Right ventricle myocardium inferior (tissue), 1 donor: ENCODE measurements at places on chromosomes 5 and 9.

DNA sequence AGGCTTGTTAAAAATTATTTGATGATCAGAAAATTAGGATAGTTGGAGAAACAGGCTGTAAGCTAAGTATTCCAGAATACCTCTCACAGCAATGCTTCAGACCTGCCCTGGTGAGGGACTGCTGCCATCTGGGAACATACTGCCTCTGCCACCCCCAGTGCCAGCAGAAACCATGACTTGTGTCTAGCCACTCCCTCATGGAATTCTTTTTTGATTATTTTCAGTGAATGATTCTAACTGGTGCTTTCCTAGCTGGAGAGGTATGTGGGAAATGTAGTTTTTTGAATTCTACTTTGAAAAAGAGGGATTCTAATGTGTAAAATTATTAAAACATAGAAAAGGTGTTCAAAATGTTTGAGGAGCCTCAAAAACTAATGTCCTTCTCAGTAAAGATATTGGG is 126.3 kb downstream of the HMHB1 start:
- DNase-seq = no peak

DNA sequence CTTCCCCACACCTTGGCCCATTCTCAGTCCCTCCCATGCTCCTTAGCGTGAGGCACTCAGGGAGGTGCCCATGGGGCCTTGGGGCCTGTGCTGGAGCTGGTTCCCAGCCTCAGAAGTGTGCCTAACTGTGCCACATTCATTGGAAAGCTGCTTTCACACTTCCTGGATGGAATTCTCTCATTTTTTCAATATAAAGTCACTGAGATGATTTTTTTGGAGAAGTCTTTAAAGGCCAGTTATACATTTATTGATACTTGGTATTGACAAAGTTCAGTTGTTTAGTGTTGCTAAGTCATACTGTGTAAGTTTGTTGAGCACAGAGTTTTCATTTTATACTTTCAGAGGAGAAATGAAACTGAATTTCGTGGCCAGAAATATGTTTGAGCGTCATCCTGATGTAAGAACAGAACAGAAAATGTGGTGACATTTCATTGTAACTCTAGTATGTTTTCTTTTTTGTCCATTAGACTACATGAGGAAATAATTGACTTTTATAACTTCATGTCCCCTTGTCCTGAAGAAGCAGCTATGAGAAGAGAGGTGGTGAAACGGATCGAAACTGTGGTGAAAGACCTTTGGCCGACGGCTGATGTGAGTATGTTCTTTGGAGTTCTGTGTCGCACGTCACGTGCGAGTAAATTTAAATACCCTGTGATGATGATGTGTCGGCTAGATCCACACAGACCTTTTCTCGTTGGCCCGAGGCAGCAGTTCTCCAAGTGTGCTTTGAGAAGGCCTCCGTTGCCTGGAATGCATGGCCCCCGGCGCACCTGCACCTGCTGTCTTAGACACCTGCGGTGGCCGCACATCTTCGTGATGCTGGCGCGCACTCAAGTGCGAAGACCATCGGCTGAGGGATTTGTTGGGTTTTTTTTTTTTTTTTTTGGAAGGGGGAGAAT is 24.1 kb downstream of the TENT4A start:
- no peak for DNase-seq

DNA sequence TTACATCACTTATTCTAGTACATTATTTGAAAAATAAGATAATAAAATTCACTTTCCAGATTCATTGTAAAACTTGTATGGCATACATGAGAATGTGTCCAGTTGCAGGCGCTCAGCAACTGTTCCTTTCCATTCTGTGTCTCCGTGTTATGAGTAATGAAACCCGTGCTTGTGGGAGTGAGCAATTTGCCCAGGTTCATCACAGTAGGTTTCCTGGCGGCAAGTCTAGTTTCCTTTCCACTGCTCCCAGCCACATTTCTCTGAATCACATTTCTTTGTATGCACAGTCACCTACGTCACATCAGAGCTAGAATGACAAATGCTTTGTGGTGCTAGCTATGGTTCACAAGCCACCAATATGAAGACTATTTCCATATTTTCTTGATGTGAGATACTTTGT is 39.9 kb downstream of the MOCS2 start:
- no peak for DNase-seq

GRCh38 chr5:172904643-172905345 is 54.4 kb upstream of the RPL26L1 start:
- peak; percentile 83 for DNase-seq

DNA sequence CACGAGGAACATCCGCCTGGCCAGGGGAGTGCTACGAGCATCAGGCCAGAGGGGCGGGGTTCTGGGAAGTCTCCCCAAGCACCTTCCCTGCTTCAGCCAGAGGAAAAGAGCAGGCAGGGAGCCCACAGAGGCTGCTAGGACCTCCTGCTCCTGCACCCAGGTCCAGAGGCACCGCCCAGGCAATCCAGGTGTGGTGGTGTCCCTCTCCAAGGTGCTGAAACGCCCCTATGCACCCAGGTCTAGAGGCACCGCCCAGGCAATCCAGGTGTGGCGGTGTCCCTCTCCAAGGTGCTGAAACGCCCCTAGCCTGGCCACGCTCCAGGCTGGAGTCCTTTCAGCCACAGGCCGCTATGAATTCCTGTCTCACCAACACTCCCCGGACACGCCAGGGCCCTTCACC is 10.7 kb upstream of the UBAC1 start:
- DNase-seq = no peak

DNA sequence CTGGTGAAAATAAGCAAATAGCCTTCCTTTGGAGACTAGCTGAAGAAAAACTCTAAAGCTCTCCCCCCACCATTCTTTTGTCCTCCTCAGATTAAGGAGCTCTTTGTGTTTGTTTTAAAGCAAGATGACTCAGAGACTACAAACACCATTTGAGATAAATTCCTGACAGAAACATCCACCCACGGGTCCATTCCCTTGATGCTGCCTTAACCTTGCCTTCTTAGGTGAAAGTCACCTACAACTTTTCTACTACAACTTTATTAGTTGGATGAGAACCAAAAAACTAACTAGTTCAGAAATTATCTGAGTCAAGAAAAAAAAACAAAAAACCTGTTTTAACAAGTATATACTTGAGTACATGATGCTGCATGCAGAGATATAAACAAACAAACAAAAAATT is 831.1 kb downstream of the NR2F1-AS1 start:
- DNase-seq = no peak

DNA sequence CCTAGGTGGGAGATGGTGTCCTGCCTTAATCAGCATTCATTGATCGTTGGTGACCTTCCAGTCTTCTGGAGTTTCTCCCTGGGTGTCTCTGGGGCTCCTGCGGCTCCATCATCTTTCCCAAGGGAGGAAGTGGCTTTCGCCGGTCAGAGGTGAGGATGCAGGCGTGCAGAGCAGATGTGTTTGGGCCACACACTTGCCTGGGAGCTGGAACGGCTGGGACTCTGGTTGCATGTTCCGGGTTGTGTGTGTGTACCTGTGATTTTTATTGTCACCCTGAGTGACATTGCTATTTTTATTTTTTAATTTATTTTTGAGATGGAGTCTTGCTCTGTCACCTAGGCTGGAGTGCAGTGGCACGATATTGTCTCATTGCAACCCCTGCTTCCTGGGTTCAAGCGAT is 9.6 kb downstream of the HMCN2 start:
- no peak for DNase-seq

- DNase-seq = no peak
These were observed 44.5 kb upstream of the SUSD3 start for GRCh38 chr9:93013856-93014582.

- no peak for DNase-seq
These were observed 13.5 kb downstream of the B4GALT1 start for GRCh38 chr9:33153666-33154065.

GRCh38 chr5:10724781-10725507 is 36.1 kb downstream of the DAP start:
- peak; percentile 73 for DNase-seq

GRCh38 chr5:173155912-173156311 is 11.6 kb downstream of the BNIP1 start:
- DNase-seq = no peak

DNA sequence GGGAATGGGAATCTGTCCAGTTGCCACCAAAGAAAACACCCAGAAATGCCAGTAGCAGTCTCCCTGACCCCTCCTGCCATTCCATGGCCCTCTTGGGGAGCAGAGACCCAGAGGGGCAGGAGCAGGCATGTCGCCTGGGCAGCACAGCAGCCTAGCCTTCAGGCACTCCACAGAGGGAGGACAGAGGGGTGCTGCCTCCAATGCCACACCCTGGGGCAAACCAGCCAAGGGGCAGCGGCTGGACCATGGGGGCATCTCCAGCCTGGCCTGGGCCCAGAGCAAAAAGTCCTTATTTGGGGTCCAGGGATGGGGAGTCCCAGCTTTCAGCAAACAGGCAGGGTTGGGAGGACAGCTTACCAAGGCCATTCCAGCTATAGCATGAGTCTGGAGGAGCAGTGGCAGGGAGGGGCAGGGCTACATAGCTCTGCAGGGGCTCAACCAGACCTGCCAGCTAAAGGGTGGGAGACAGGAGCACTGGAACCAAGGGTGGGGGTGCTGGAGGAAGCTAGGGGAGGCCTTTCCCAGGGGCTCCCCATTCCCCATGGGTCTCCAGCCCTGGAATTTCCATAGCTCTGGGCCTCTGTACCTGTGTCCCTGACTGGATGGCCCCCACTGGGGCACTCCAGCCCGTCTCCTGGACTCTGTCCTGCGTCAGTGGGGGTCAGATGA is 6.7 kb downstream of the BRD3 start:
- no peak for DNase-seq

DNA sequence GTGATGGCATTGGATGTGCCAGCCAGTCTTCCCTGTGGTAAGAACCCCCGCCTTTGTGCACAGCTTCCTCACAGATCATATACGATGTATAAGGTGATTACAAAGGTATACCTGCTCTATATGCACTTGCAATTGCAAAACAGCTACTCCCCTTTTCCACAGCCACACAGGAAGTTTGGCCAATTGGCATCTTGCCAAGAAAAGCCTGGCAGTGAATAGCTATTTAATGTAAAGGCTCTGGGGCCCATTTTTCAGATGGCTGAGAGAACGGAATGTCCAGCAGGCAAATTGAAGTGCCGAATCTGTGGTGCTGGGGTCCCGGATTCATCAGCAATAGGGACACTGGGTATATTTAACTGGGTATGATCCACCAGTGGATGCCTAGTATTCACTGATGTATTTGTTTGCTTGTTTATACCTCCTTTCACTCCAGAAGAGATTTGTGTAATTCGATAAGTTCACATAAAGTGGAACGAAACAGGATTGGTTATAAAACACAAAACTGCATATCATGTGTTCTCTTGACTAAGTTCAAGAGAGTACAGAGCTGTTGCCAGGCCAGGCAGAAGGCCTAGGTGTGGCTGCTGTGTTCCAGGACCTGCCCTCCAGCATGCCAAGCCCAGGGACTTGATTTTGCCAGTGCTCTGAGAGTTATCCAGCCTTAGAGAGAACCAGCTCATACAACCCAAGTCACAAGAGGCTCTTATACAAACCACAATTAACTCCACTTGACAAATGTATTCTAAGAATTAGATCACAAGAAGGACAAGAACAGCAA is 27.7 kb upstream of the GABRP start:
- peak; percentile 79 for DNase-seq

GRCh38 chr5:151772029-151772845 is 483 bp downstream of the G3BP1 start:
- no peak for DNase-seq

DNA sequence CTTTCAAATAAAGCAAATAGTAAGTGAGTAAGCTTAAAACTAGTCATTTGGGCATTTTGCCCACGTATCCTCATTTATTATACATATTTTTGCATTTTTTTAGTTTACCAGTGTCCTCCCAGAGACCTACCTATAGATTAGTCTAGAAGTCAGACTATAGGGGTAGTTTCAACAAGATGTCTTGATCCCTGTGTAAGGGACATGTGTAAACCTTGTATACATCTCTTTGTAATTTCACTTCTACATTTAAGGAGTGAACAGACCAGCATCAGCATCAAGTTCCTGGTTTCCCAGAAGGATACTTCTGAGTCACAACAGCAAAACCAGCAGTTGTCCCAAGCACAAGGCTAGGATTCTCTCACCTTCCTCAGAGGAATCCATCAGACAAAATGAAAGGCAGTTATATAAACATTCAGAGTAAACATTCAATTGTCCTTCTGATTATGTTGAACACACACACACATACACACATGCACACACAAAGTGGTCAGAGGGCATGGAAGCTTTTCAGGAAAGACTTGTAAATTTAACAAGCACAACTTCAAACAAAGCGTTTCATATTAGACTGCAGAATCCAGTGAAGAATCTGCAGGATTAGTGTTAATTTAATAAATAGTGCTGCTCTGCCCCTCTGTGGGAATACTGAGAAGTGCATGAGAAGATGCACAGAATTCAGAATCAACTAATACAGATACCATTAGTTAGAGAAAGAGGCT is 55.4 kb downstream of the HINT1 start:
- no peak for DNase-seq

GRCh38 chr5:163407034-163407655 is 30.2 kb upstream of the CCNG1 start:
- DNase-seq = no peak

- no peak for DNase-seq
These were observed 60.8 kb downstream of the ARHGAP26 start for GRCh38 chr5:142831009-142831383.

GRCh38 chr5:133962131-133962530 is 6.3 kb downstream of the C5orf15 start:
- DNase-seq = no peak

GRCh38 chr9:101375546-101375945 is 9.3 kb downstream of the BAAT start:
- DNase-seq = no peak

- DNase-seq = no peak
These were observed 89.9 kb downstream of the SIL1 start for GRCh38 chr5:139108063-139108824.

- no peak for DNase-seq
These were observed 181.7 kb upstream of the SLC30A5 start for GRCh38 chr5:68911840-68912690.

GRCh38 chr5:111453747-111454146 is 58.6 kb downstream of the STARD4 start:
- no peak for DNase-seq

DNA sequence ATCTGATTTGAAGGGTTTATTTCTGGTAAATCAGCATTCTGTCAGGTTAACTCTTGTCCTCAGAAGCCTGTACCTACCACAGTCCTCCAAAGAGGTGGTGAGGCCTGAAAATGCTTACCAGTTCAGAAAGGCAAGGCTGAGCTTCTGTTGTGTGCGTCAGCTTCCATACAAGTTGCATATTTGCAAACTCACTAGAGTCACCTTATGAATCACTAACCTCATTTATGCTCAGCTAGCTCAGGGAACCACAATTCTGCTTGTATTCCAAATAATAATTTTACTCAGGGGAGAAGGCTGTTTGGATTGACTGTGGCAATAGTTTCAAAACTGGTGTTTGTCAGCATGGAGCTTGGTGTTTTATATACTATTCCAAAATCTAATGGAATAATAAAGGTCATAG is 355.1 kb upstream of the RFX3 start:
- no peak for DNase-seq

- DNase-seq = no peak
These were observed 20.1 kb upstream of the COL15A1 start for GRCh38 chr9:98923451-98924123.
